ENCODE measurements at places on chromosomes 16 and 17. TPM values are rescaled to one million over a fixed set of nuclear protein-coding genes. Genes with fewer than 3 reads are reported as not detected.
A peak's percentile ranks its signal among the peaks of the same experiment; 100 is the strongest.

DNA sequence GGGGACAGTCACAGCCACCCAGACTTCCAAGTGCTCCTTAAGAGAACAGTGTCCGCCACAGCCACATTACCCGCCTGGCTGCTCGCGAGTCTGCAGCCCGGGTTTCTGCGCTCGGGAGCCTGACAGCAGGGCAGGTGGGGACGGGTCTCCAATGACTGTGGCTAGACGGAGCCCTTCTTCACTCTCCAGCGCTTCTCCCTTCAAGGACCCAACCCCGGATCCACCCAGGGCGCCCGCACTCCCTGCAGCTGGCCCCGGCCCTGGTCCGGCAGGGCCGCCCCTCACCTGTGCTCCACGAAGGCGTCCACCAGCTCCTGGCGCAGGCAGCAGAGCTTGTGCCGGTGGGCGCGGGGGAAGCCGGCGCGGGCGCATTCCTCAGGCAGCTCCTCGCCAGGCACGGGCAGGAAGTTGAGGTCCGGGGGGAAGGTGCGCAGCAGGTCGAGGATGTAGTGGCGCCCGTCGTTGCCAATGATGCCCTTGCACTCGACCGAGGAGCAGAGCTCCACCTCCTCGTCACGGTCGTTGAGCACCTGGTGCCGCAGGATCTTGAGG lies 13.9 kb downstream of the CLUH start:
- no peak for DNase-seq

DNA sequence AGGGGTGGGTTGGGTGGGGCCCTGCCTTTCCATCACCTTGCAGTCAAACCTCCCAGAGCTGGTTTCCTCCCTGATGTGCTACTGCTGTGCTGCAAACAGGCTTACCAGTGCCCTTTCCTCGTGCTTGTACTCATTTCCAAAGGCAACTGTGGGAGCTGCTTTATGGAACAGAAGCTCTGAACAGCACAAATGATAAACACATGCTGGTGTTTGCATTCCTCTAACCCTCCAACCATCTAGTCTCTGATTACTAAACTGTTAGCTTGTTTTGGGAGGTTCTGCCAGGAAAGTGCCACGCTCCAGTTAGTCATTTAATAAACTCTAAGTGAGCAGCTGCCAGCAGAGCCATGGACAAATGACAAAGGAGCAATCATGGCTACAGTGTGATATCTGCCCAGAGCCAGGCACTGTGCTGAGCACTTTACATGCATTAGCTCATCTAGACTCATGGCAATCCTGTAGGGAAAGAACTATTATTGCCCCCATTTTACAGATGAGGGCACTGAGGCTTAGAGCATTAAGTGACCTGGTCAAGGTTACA lies 110.4 kb downstream of the VAT1L start:
- DNase-seq, result peak; percentile 89

- peak; percentile 60 for DNase-seq
Measured at GRCh38 chr17:49106321-49107210, 26.0 kb upstream of the B4GALNT2 start.

DNA sequence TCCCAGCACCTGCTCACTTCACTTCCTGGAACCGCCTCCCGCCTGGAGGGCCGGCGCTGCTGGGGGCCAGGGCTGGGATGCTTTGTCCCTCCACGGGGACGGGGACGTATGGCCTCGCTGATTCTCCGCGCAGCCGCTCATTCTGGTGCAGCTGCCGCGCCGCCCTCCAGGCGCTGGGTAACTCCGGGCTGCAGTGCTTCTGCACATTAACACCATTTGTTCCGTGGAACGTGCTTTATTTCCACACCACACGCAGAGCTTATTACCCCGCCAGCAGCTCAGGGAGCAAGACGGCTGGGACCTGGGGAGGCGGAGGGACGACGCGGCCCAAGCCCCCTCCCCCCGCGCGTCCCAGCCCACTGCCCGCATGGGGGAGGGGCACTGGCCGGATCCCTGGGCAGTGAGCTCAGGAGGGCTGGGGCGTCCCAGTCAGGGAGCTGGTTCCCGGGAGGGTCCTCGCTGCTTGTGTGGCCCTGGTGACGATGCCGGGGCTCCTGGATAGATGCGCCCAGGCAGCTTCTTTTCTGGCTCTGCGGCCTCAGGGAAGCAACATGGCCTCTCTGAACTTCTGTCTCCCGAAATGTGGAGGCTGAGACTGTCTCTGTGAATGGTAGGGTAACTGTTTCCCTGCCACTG lies 45.4 kb upstream of the ACSF3 start:
- DNase-seq, result no peak

GRCh38 chr16:70706948-70707465 lies 21.2 kb upstream of the MTSS2 start:
- peak; percentile 85 for DNase-seq

GSPT1 gene
- 108 TPM for polyA plus RNA-seq
